ENCODE measurements at places on chromosomes 6 and 20. TPM values are rescaled to one million over a fixed set of nuclear protein-coding genes. Genes with fewer than 3 reads are reported as not detected.

TRDN gene
- not detected for total RNA-seq

TRIM10 gene
- not detected for total RNA-seq

SOX18 gene
- not detected for total RNA-seq

CAGE1 gene
- total RNA-seq = 0.16 TPM

BPIFB1 gene
- total RNA-seq = not detected

SLC22A23 gene
- 12.5 TPM for total RNA-seq

PRR18 gene
- total RNA-seq = 0.16 TPM

PSMB9 gene
- total RNA-seq = not detected

HEY2 gene
- total RNA-seq = 10.8 TPM

CAP2 gene
- total RNA-seq = 24.3 TPM

CFB gene
- not detected for total RNA-seq

SIRPB1 gene
- 0.77 TPM for total RNA-seq

DNA sequence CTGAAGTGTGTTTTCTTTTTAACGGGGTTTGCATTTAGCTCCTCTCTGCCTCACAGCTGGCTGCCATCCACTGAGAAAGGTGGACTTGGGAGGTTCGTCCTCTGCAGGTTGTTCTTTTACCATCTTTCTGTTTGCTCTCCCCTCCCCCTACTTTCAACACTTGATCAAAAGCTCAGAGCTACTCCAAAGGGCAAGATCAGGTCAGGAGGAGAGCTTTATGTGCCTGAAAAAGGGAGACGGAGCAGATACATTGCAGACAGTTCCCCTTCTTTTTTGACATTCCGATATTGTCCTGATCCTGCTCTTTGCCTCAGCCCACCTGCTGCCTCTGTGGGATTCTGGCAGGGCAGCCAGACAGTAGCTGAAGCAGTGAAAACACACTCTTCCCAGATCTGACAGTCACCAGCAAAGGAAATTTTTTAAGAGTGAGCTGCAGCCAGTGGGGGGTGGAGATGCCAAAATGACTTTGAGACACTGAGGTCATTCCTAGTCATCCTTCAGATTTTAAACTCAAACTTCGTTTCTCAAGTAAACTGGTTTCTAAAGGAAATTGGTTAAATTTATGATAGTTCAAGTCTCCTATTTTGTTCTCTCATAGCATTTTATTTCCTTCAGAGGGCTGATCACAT lies 26.5 kb downstream of the SMLR1 start:
- no peak for DNase-seq

DNA sequence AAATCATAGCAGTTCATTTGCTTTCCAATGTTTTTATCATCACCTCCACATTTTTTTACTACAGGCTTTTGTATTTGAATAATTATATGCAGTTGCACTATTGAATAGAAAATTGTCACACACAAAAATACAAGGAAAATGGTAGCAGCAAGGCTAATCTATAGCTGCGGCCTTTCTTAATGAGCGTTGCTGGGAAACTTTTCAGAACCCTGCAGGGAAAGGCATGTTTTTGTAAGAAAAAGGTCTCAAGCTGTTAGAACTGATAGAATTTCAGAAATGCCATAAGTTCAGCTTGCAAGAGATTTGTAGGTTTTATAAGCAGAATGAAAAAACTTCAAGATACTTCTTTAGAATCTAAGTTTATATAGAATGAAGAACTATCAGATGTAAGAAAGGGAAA lies 535.8 kb downstream of the LMBRD1 start:
- DNase-seq = no peak

DNA sequence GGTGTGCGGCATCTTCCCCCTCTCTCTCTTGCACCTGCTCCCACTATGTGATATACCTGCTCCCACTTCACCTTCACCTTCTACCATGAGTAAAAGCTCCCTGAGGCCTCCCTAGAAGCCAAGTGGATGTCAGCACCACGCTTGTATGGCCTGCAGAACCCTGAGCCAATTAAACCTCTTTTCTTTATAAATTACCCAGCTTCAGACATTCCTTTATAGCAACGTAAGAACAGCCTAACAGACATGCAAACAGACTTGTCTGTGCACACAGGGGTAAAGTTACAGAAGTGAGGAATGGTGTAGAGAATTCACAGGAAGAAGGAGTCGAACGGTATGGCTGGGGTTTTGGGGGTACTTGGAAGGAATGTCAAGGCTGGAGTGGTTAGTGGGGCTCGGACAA lies 14.8 kb upstream of the TGM2 start:
- DNase-seq = no peak

DNA sequence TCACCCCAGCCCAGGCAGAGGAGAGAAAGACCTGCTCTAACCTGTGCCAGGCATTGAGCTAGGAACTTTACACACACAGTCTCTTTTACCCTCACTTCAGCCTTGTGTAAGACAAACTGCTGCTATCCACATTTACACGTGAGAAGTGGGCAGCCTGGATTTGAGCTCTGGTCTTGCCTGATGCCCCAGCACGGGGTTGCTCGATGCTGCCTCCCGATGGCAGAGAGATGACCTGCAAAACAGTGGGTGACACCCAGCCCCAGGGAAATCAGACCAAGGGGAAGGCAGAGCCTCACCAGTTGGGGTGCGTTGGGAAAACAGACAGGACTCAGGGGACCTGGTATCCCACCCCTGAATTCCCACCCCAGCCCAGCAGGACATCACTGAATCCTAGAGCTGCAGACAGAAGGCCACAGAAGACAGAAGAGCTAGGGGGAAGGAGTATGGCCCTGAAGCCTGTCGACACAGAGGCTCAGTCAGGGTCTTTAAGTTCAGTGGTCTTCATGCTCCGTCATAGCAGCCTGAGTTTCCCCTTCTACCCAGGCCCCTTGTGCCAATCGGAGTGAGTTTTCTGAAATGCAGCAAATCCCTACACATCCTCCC lies 990 bp downstream of the BPI start:
- no peak for DNase-seq

- no peak for DNase-seq
These were observed 6.8 kb upstream of the PLCB4 start for GRCh38 chr20:9062066-9062465.

DNA sequence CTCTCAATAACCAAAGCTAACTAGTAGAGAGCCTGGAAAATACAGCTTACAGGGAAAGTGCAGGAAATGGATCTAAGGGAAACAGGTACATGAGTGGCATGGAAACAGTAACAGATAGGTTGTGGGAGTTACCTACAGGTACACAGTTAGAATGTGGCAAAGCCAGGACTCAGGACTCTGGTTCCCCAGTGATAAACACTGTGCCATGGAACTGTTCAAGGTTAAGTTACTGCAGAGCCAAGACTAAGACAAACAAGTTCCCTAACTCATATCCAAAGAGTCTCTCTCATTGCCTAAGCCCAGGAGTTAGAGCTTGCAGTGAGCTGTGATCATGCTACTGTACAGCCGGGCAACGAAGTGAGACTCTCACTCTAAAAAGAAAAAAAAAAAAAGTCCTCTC lies 6.6 kb downstream of the MED20 start:
- no peak for DNase-seq

- DNase-seq = no peak
These were observed 349.8 kb upstream of the ARID1B start for GRCh38 chr6:156427345-156427744.

DNA sequence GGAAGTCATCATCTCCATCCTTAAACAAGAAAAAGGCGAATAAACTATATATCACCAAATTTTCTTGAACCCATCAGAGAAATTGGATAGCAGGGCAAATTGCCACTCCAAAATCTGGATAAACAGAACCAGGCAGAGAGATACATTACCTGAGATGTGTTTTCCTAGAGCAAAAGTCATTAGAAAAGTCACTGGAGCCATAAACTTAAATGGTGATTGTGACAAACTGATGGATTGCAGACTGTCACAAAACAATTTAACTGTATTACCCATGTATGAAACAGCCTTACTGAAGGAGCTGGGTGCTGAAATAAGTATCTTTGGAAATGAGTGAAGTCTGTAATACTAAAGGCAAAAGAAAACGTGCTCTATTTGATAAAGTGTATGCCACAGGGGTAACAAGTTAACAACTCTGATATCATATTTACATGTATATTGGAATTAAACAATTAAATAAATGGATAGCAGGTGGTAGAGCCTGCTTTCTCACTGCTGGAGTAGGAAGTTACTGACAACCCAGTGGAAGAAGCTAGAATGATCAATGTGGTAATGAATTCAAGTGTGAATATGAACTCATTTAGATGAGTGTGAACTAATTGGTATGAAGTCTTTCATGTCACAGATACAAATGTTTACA lies 186.9 kb downstream of the LMBRD1 start:
- DNase-seq = no peak

DNA sequence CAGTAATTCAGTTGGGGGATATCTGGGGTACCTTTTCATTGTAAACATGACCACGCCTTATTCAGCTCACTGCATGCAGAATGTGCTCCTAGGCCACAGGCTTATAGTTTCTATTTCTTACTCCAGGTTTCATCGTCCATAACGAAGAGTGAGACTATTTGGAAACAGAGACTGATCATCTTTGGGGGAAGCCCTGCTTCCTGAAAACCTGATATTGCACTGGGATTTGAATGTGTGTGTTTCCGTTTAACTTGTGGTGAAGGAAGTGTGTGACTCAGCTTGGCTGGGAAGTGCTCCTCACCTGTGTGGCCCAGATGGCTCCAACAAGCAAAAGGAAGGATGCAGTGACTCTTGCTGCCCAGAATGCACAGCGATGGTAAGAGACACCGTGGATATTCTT lies 19.6 kb upstream of the LTV1 start:
- no peak for DNase-seq

DNA sequence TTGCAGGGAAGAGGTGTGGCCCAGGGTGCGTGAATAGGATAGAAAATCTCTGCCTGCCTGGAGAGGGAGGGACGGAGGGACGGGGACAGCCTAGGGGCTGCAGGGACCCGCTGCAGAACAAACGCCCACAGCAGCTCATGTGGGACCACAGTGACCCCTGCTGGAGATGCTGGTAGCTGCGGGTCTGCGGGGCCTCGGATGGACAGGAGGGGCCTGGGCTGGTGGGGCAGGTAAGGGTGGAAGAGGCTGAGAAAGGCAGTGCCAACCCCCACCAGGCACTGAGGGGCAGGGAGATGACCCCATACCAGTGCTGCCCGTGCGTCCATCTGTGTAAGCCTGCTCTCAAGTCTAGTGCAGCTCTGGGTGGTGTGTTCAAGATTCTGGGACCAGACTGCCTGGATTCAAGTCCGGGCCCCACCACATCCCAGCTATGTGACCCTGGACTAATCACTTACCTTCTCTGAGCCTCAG lies 39.4 kb downstream of the KIAA1755 start:
- peak; percentile 96 for DNase-seq

- DNase-seq = no peak
These were observed 49.5 kb upstream of the FBXO30 start for GRCh38 chr6:145863988-145864616.

DNA sequence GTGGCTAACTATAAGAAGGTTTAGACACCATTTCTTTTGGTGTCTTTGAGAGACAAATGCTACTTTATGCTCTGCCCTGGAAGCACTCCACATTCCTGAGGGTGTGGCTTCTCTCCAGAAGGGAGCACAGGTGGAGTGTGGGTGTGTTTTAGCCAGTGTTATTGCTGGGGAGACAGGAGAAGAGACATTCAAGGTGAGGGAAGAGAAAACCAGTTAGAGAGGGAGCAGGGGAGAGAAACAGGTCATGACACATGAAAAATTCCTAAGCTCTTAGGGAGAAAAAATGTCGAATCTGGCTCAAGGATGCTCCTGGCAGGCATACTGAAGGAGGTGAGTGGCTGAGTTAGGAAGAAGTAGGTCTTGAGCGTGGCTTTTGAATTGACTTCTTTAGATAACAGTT lies 292.8 kb downstream of the CLIC5 start:
- DNase-seq = no peak

DNA sequence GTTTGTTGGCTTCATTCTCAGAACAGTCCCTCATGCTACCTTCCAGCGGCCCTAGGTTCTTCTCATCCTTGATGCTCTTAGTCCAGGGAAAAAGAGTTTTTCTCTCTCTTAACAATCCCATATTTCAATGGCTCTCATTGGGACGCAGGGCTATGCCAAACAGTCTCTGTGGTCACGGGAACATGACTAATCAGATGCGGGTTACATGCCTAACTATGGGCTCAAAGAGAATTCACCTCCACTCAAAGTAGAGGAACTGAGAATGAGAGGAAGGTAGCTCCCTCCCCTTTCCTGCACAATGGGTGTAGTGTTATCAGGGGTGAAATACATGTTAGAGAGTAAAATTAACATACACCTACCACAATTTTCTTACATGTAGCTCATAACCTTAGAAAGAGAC lies 18.1 kb upstream of the ATRN start:
- DNase-seq = no peak
